ENCODE measurements at places on chromosomes 16 and 17.

GRCh38 chr17:71503710-71504465 is 616.9 kb upstream of the SOX9 start:
- DNase-seq, result no peak

DNA sequence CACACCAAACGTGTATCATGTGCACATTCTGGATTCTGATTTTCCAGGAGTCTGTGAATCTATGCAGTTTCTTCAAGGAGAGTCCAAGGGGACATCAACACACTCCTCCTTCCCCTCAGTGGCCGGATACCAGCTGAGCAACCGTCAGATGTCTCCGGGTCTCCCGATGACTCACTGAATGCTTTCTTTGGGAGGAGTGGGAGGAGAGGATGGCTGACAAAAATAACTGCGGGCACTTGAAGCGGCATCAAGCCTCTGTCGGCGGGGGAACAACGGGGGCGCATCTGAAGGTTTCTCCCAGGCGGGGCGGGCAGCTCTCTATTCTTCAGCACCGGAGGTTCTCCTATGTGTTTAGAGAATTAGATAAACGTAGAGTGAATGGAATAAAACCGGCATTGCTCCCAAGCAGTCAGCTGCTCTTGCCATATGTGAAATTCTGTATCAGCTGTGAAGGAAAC is 24.6 kb upstream of the LRRC75A start:
- no peak for DNase-seq

- DNase-seq, result no peak
Measured at GRCh38 chr16:87278191-87279093, 38.8 kb downstream of the C16orf95 start.

DNA sequence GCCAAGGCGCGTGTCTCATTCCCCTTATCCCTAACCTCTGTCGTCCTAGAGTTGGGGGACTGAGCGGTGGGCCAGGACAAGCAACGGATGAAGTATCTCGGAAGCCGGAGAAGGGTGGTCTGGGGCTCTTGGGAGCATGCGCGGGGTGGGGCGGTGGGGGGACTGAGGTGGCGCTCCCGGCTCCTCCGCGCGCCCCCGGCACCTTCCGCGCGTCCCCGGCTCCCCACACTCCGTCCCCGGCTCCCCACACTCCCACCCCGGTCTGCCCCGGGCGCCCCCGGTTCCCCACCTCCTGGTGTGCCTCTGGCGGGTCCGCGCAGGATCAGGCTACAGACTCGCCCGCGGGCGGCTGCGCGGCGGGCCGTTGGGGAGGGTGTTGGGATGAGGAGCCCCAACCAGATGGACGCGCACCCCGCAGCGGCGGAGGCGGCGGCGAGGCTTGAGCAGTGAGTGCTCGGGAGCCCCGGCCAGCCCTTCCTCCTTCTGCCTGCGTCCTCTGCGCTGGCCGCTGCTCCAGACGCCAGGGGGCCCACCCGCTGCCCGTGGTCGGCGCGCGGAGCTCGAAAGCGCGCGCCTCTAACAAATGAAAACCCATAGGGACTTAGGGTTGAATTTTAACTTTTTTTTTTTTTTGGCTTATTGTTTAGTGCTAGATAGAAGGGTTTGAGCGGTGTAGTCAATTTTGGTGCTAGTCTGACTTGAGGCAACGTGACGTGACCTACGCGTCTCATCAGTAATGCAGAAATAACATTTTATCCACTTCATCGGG is 5.6 kb upstream of the CRYM start:
- no peak for DNase-seq

DNA sequence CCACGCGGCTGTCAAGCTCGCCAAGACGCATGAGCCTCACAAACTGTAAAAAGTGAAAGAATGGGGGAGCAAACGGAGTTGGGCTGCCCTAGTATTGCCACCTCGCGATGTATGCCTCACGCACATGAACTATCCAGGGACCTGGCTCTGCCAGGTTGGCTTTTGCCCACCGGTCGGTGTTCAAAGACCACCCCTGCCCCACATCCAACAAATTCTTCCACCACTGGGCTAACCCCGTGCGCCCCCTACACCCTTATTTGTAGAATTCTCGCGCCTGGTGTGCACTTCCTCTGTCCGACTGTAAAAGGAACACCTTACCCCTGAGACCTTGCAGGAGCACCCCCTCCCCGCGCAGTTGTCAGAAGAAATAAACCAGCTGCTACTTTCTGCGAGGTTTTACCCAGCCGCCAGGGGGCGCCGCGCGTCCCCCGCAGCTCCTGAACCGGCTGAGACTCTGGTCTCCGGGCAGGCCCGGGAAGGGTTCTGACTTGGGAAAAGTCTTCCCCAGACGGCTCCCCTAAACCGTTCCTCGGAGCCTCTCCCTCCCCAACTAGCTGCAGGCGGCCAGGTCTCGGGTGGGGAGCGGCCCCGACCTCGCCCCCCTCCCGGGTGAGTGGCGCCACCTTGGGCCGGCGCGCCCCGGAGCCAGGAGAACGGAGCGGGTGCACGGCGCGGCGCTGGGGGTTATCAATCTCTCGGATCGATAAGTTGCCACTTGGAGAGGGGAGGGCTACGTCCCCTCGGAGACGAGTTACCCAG is 1.7 kb upstream of the ZNF423 start:
- DNase-seq, result no peak

- DNase-seq, result no peak
Measured at GRCh38 chr17:35087731-35088355, 24.3 kb upstream of the RFFL start.

- no peak for DNase-seq
Measured at GRCh38 chr17:48586355-48587258, 3.4 kb downstream of the HOXB3 start.

DNA sequence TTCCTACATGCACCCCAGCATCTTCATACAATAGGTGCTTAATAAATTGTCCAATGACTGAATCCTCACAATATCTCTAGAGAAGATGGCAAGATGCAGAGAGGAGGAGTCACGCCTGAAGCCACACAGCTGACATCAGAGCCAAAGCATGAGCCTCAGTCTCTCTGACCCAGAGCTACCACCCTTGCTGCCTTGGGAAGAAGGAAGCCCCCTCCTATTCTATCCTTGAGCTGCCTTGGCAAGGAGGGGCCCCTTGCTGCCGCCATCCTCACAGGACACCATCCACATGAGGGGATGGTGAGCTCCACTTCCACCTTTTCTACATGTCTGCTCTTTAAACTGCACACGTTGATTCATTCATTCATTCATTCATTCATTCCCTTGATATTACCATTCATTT is 37.0 kb upstream of the C16orf78 start:
- DNase-seq, result no peak

GRCh38 chr17:48724251-48725003 is 1.4 kb downstream of the PRAC2 start:
- DNase-seq, result no peak

GRCh38 chr17:4607261-4607741 is 23.0 kb downstream of the SMTNL2 start:
- DNase-seq, result no peak

DNA sequence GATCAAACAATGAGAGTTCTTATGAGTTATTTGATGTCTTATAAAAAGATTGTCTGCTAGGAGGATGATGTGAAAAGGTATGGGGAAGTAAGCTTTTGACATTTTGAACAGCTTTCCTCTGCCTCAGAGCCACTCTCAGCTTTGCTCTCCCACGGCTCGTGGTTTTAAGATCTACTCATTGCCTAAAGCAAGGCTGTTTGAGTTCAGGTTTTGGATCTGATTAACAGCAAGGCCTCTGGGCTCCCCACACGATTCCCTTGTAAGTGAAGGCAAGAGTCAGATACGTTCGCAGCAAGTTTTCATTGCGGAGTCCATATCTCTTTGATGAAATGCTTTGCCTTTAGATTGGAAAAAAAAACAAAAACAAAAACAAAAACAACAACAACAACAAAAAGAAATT is 515.0 kb upstream of the SALL1 start:
- DNase-seq, result no peak

DNA sequence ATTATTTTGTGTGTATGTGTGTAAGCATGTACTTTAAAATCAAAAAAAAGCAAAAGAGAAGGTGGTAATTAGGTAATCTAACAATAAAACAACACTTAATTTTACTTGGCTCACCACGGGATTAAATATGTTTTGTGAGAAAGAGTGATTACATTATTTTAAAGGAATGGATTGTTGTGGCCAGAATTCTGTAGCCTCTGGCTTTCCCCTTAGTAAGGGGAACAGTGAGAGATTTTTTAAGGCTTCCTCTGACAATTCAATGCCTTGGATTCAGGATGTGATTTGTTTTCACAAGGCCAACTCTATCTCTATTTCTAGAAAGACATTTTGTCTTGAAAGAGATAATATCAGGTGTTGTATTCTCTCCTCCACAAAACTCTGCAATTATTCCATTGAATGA is 560.3 kb upstream of the CDH8 start:
- no peak for DNase-seq

GRCh38 chr17:49819138-49819537 is 28.7 kb downstream of the TAC4 start:
- no peak for DNase-seq

DNA sequence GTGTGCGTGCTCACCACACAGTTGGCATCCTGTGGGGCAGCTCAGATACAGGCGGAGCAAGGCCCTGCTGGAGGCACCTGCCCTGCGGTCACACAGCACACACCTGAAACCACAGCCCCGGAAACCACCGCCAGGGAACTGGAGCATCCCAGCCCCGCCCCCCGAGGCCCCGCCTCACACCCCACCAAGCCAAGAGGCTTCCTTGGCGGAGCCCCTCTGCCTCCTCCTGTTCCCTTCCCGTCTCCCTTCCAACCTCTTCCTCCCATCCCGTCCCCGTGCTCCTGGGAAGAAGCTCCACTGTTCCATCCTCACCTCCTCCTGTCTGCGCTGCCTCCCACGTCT is 205.5 kb downstream of the NTN1 start:
- no peak for DNase-seq

DNA sequence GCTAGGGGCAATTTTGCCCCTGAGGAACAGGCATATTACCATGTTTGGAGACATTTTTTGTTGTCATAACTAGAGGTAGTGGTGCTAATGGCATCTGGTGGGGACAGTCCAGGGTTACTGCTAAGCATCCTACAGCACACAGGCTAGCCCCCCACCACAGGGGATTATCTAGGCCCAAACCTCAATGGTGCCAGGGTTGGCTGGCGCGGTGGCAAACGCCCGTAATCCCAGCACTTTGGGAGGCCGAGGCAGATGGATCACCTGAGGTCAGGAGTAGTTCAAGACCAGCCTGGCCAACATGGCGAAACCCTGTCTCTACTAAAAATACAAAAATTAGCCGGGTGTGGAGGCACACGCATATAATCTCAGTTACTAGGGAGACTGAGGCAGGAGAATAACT is 15.2 kb downstream of the C1QTNF1 start:
- no peak for DNase-seq

DNA sequence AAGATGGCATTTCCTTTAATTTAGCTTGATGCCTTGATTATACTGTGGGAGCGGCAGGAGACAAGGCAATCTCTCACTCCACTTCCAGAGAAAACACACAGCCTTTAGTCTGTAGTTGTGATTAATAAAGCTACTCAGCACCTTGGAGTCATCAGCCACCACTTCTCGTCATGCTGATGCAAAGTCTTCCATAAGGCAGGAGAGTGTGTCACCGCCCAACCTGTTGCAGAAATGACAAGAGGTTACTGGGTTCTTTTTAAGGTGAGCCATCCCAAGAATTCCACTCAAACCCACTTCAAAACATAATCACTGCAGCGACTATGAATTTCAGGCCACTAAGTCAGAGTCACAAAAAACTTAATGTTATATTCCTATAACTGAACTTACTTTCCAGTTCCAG is 223.9 kb upstream of the TOX3 start:
- no peak for DNase-seq
